ENCODE measurements at places on chromosomes 12 and 14. TPM values are rescaled to one million over a fixed set of nuclear protein-coding genes. Genes with fewer than 3 reads are reported as not detected.

ZNF385A gene
- 1.1 TPM for total RNA-seq

GRCh38 chr12:110921262-110921661 is 883 bp upstream of the MYL2 start:
- DNase-seq, result no peak

GRCh38 chr12:84069699-84070098 is 842.9 kb downstream of the SLC6A15 start:
- DNase-seq, result no peak

DNA sequence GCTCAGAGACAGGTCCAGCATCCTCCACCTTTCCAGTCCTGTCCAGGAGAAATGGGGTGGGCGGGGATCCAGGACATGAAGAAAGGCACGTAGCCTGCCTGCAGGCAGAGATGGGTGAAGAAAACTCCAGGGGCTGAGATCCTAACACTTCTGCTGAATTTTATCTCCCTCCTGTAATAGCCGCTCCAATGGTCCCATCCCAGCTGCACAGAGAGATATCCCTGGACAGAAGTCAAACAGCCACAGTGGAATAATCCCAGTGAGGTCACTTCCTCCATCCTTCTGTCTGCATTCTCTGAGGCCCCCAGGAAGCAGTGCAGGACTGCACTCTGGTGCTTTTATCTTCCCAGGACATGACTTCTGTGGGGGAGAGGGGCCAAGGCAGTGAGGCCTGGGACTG is 26.3 kb downstream of the KRT18 start:
- no peak for DNase-seq

DNA sequence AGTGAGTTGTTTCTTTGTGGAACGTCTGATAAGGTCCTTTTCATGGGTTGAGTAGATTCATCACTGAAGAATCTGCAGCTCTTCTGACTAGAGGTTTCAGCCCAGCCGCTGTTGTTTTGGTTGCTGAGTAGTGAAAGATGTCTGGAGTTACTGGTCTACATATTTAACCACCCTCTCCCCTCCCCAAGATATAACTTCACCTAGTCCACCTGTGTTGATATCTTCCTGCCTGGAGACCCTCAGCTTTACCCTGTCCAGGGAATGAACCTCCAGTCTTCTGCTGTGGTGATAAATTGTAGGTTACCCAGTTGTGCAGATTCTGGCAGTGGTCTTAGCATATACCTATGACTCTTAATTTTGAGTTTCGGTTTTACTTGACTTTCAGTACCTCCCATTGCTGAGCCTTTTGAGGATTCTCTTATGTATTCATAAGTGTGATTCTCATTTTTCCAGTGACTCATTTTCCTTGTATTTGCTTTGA is 62.9 kb downstream of the CCDC91 start:
- DNase-seq, result no peak

DNA sequence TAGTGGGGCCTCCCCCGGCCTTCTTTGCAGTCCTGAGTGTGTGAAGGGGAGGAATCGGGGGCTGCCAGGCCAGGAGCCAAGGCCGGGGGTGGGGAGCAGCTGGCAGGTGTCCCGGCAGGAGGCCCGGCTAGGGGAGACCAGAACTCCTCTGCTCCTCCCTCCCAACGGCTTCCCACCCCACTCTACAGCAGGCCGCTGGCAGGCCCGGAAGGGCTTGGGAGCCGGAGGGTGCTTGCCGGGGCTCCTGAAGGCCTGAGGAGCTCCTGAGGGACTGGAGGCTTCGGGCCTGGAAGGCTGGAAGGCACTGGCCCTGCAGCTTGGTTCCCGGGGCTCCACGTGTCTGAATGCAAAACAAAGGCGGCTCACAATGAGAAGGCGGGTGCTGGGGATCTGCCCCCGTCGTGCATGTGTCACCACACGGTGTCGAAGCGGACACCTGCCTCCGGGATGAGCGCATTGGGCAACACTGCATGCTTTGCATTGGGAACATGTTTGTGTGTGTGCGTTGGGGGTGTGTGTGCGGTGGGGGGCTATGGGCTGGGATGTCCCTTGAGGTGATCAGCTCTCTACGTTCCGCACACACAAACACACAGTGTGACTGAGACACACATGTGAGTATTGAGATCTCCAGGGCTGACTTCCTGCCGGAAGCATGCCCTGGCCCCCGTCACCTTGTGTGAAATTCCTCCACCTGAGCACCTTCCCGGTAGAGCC is 30.9 kb upstream of the ANKRD9 start:
- no peak for DNase-seq

- DNase-seq, result no peak
Observed at GRCh38 chr12:62629413-62629812, 162.8 kb downstream of the MON2 start.
